ENCODE measurements at places on chromosomes 6 and 20. TPM values are rescaled to one million over a fixed set of nuclear protein-coding genes. Genes with fewer than 3 reads are reported as not detected.

MTFR2 gene
- total RNA-seq, result 0.32 TPM

ISM1 gene
- total RNA-seq, result 1.2 TPM

MUC21 gene
- total RNA-seq, result not detected

CDH22 gene
- total RNA-seq, result 5.2 TPM

RSPO3 gene
- total RNA-seq, result 0.92 TPM

HBS1L gene
- 95.1 TPM for total RNA-seq

ORC3 gene
- 18.9 TPM for total RNA-seq

DLL1 gene
- 21.5 TPM for total RNA-seq

DNA sequence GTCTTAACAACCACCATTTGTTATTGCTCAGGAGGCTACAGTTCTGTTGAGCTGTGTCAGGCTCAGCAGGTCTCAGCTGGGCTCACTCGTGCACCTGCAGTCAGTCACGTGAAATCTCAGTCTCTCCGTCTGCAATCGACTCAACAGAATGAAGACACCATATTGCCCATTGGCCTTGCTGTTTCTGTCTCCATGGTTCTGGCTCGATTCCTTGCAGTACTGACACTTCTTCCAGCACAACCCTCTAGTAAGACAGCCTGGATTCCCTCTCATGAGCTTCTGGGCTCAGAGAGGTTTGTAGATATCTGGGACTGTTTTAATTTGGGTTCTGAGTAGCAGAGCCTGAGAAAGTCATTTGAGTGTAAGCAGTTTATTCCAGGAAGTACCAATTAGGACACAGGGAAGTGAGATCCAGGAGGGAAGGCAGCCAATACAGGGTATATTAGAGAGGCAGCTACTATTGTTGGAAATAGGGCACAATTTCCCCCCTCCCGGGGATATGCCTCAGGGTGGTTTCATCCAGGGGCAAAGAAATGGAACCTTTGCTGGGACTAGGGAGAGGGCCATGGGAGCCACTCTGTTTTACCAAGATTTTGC, 87.4 kb upstream of the RALGAPA2 start:
- DNase-seq, result no peak

DNA sequence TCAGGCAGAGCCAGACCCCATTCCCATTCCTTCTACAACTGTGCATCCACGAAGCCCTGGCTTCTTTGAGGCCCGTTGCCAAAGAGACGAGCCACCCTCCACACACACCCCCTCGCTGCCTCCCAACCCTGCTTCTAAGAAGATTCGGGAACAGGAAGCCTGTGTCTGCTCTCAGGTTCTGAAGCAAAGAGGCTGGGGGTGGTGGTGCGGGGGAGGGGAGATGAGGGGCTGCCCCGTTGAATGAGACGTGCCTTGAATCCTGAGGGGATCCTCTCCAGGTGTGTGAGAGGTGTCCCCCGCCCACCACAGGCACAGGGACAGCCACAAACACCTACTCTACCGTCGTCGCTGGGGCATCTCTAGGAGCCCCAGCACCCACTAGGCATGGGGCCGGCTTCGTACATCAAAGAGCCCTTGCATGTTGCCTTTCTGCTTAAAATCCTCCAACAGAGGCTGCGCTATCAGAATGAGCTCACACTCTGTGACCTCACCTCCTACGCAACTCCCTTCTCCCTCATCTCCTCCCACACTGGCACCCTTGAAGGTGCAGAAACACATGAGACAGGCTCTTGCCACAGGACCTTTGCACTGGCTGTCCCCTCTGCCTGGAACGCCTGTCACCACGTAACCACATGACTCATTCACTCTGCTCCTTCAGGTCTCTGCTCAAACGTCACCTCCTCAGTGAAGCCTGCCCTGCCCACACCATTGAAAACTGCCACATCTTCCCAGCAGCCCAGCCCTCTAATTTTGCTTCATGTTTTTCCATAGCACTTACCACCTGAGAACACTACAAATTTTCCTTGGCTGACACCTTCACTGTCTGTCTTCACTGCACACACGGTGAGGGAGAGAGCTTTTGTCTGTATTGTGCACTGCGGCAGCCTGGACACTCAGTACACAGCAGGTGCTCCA, 58.5 kb downstream of the PREX1 start:
- DNase-seq, result no peak

DNA sequence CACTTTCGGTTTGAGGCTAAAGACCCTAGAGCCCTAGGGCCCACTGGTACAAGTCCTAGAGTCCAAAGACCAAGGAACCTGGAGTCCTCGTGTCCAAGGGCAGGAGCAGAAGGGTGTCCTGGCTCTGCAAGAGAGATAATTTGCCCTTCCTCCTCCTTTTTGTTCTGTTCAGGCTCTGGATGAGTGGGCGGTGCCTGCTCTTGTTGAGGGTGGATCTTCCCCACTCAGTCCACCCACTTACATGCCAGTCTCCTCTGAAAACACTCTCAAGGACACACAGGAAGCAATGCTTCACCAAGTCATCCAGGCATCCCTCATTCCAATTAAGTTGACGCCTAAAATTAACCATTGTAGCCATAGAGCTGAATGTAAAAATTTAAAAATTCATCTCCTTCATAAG, 102.1 kb downstream of the UST start:
- DNase-seq, result no peak

DNA sequence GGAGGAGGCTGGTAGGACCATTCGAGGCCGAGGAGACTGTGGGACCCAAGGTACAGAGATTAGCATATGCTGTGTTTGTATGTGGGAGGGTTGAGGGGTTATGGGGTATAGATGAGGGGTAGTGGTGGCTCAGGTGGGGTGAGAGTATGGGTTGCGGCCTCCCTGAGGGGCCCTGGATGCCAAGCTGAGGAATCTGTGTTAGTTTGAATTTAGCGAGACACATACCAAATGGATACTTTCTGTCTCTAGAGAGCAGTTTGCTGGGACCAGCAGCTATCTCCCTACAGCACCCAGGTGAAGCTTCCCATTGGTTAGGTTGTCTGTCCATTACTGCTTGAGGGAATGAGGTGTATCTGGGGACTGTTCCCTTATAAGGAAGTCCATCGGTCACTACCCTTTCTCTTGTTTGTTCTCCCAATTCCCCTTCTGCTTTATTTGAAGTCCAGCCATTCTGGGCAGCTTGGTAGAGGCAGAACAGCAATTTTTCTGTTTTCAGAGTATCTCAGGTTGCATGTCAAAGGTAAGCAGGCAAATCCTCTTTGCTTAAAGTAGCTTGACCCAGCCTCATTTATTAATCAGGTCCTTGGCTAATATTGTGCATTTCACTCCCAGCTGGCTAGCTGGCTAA, 15.2 kb downstream of the CHMP4B start:
- no peak for DNase-seq

- DNase-seq, result no peak
Measured at GRCh38 chr6:73679009-73679408, 17.0 kb upstream of the CD109 start.

DNA sequence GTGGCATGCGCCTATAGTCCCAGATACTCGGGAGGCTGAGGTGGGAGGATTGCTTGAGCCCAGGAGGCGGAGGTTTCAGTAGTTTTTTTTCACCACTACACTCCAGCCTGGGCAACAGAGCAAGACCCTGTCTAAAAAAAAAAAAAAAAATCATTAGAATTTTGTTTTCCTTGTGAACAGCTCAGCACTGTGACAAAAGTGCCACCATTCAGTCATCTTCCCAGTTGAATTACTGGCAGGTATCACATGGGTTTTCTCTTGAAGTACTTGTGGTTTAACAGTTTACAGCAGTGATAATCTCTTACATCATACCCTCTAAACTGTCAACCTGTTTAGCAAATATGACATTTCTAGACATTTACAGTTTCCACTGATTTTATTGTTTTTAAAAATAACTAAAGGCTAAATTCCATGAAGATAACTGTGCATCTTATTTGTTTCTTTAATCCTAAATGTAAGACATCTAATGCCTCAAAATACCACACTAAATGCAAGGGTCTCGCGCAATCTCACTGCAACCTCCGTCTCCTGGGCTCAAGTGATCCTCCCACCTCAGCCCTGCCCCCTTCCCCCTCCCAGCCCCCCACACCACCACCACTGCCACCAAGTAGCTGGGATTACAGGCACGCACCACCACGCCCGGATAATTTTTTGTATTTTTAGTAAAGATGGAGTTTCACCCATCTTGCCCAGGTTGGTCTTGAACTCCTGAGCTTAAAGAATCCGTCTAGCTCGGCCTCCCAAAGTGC, 7.0 kb downstream of the TRPC4AP start:
- no peak for DNase-seq

DNA sequence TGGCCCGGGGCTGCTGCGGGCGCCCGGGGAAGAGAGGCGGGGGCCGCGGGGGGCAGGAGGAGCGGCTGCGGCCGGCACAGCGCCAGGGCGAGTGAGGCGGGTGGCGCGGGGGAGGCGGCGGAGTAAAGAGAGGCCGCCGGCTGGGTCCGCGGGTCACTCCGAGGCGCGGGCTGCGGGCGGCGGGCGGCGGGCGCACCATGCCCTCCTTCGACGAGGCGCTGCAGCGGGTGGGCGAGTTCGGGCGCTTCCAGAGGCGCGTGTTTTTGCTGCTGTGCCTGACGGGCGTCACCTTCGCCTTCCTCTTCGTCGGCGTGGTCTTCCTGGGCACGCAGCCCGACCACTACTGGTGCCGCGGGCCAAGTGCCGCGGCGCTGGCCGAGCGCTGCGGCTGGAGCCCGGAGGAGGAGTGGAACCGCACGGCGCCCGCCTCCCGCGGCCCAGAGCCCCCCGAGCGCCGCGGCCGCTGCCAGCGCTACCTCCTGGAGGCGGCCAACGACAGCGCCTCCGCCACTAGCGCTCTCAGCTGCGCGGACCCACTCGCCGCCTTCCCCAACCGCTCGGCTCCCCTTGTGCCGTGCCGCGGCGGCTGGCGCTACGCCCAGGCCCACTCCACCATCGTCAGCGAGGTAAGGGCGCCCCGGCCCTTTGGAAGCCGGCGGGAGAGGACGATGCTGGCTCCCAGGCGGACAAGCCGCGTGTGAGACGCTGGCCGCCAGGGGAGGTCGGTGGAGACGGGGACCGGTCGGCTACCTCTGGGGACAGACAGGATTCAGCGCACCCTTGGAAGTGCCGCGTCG, at the start of gene SLC22A3:
SLC22A3 (plus strand) TSS at position 156 of the 797 bp plus-strand sequence; CDS start at position 198, 42 bp downstream.
- peak; percentile 70 for DNase-seq

DNA sequence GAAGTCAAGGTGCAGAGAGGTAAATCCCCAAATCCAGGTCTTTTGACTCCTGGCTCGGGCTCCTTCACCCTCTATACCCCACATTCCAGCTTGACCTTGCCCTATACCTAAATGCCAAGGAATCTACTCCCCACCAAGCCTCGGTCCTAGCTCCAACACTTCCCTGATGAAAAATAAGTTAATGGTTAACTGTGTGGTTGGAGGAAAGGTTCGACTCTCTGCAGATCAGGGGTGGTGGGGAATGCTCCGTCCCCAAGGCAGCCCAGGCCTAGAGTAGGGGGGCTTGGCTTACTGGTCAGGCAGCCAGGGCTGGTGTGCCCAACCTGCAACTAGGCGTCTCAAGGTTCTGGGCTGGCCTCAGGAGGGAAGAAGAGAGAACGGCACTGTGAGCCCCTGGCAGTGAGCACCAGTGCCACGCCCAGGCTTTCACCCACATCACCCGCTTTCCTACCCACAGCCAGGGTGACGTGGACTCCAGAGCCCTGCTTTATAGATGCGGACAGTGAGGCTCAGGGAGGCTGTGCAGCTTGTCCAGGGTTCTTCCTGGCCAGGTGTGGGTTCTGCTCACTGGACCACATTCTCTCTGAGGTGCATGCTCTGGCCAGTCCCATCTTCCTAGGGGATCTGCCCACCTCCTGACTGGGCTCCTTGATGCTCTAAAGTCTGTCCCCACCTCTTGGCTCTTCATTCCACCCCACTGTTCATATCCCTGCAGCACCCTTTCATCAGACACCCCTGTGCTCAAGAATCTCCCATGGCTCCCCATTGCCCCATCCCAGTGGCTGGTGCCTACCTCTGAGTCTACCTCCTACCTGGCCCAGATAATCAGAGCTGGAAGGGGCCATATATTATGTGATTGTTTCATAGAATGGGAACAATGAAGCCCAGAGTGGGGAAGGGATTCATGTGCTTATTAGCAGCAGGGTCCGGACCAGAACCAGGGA, 8.2 kb downstream of the SPDEF start:
- DNase-seq, result no peak

GRCh38 chr20:25273046-25273445, 25.2 kb downstream of the PYGB start:
- peak; percentile 28 for DNase-seq

DNA sequence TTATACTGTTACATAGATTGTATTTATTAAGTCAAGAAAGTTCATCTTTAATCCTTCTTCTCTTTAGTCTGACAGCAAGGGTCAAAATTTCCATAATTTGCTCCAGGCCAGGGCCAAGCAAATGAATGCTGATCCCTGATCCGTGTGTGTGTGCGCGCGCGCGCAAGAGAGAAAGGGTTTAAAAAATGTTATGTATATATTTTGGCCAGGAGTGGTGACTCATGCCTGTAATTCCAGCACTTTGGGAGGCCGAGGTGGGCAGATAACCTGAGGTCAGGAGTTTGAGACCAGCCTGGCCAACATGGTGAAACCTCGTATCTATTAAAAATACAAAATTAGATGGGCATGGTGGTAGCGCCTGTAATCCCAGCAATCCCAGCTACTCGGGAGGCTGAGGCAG, 61.7 kb downstream of the GTF2H5 start:
- no peak for DNase-seq

- DNase-seq, result no peak
Measured at GRCh38 chr6:7776509-7776908, 50.6 kb downstream of the BMP6 start.

DNA sequence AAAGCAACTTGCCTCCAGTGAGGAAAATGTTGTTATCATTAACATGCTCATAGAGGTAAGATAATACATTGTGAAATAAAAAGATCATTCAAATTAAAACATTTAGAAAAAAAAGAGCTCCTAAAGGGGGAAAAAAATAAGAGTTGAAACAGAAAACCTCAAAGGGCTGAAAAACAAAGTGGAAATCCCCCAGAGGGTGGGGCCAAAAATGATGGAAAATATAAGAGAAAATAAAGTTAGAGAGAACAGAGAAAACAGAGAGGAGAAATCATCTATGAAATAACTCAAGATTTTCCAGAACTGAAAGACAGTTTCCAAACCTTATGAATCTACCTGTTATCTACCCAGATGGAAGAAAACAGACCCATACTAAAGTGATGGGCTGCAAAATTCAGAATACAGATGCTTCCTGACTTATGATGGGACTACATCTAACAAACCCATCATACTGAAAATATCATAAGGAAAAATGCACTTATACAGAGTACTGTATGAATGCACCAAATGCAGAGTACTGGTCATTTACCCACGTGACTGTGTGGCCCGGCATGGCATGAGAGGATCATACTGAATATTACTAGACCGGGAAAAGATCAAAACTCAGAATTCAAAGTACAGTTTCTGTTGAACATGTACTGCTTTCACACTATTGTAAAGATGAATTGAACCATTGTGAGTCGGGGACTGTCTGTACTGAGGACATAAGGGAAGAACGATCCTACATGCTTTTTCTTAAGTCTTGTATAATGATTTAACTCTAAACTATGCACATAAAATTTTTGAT, 4.0 kb downstream of the ZBTB24 start:
- no peak for DNase-seq
